ENCODE measurements at places on chromosomes 6 and 20.
A peak's percentile ranks its signal among the peaks of the same experiment; 100 is the strongest.

DNA sequence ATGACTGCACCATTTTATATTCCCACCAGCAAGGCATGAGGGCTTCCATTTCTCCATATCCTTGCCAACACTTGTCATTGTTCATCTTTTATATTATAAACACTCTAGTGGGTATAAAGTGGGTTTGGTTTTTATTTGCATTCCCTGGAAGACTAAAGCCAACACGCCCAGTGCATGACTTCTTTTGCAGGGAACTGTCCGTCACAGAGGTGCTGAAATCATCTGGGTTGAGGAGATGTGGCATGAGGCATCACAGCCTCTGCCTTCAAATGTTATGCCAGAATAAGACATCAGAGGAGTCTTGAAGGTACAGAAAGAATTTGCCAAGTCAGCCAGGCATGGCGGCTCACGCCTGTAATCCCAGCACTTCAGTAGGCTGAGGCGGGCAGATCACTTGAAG, 29.9 kb upstream of the FAM210B start:
- no peak for DNase-seq

DNA sequence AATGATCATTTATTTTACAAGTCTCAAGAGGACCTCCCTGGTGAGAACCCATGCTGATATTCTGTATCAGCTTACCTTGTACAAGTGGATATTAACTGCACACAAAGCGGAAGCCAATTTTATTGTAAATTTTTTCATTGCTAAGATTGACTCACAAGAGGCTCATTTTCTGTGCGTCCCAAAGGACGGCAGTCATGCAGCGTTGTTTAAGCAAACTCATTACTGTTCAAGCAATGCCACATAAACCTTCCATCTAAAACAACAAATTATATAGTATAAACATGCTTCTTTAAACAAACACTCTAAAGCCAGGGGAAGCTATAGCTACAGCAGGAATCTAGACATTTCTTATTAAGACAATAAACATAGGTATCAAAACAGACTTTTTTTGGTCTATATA, 575.3 kb downstream of the FRK start:
- no peak for DNase-seq

DNA sequence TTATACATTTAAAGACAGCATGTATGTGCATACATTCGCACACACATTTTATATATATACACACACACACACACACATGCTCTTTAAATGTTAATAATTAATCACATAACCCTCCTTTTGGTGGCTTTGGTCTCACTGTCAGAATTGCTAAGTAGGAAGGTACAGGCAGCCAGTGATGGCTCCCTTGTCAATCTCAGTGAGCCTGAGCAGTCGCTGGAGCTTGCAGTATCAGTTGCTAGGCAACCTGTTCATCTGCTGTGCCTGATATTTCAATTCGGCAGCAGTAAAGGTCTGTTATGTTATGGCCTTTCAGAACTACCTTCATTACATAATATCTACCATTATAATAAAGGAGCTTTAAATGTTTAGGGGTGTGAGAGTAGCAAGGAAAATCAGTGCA, 374.3 kb downstream of the LMBRD1 start:
- no peak for DNase-seq

GRCh38 chr6:20716865-20717264, 182.6 kb downstream of the CDKAL1 start:
- no peak for DNase-seq

DNA sequence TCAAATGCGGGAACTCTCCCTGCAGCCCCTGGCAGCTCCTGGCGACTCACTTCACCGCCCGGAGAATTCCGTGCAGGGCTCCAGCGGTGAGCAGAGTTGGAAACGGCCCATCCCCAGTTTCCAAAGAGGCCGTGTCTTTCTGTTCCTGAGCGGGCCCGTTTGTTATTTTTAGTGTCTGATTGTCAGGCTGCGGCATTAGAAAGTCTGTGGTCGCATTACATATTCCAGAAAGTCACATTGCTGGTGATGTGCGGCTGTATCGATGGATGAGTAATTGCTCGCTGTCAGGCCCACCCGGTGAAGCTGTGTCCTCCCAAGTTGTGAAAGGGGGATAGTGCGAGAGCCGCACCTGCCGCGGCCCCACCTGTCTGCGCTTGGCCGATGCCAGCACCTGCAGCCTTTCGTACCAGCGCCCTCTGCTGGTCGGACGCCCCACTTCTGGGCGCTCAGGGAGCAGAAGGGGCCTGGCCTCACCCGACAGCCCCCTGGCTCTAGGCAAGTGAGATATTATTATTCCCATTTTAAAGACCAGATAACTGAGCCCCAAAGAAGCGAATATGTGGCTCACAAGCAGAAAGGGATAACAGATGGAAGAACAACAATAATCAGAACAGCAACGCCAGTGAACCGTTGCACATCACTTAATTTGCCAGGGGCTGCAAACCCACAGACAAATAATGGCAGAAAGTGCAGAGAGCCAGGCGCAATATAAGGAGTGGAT, 244.9 kb downstream of the TSHZ2 start:
- DNase-seq: peak; percentile 81

- no peak for DNase-seq
These were observed 119.6 kb upstream of the DOK5 start for GRCh38 chr20:54355631-54356280.

GRCh38 chr20:20205141-20205861, 153.0 kb downstream of the CFAP61 start:
- DNase-seq: no peak

DNA sequence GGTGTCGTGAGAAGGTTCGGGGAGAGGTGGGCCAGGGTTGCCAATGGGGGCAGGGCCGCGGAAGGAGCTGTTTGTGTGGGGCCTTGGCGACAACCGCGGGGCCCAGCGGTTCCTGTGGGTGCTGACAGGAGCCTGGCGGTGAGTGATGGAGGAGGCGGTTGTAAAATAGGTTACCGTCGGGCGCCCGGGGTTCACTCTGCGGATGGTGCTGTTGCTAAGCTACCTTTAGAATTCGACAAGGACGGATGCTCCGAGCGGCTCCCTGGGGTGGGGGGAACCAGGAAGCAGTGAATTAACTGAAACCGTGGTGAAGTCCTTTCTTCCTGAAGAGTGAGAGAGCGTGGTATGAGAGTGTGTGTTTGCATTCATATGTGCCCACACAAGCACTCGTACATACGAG, 61.7 kb downstream of the CDH22 start:
- DNase-seq: no peak

- DNase-seq: no peak
These were observed 776 bp downstream of the PPIL1 start for GRCh38 chr6:36873612-36874442.

- no peak for DNase-seq
These were observed 36.4 kb downstream of the PSMG4 start for GRCh38 chr6:3294921-3295871.

DNA sequence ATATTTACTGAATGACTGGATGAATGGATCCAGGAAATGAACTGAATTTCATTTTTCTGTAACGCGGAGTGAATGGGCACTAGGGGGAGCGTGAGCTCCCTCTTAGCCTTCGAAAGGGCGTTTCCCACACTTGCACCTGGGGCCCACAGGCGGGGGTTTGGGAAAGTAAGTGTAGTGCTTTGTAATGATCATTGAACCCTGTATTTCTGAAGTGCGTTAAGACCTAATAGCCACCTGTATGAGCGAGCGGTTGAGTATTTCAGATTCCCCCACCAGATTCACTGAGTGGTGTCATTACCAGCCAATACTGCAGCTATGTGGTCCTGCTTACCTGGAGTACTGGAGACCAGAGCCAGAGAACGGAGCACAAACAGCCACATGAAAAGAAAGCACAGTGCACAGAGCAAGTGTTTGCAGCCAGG, 10.5 kb downstream of the SYTL3 start:
- peak; percentile 30 for DNase-seq

DNA sequence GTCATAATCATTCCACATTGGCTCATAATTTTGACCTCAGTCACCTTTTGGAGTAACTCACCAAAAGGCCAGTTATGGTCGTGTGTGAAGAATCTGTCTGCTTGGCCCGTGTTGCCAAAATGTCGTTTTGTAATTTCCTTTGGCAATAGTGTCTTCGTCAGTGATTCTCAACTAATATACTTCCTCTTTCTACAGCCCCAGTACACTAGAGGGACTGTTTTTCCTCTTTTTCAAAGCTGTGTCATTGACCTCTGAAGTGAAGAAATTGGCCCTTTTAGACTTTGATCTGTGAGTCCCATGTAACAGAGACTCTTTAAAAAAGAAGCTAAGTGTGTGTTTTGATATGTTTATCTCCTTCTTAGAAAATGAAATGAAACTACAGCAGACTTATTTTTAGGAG, 5.2 kb downstream of the FOXO3 start:
- peak; percentile 47 for DNase-seq

- DNase-seq: peak; percentile 35
These were observed 118.7 kb downstream of the HFE start for GRCh38 chr6:26205625-26206574.

- peak; percentile 11 for DNase-seq
These were observed 35.2 kb downstream of the NDUFAF5 start for GRCh38 chr20:13819885-13820645.

DNA sequence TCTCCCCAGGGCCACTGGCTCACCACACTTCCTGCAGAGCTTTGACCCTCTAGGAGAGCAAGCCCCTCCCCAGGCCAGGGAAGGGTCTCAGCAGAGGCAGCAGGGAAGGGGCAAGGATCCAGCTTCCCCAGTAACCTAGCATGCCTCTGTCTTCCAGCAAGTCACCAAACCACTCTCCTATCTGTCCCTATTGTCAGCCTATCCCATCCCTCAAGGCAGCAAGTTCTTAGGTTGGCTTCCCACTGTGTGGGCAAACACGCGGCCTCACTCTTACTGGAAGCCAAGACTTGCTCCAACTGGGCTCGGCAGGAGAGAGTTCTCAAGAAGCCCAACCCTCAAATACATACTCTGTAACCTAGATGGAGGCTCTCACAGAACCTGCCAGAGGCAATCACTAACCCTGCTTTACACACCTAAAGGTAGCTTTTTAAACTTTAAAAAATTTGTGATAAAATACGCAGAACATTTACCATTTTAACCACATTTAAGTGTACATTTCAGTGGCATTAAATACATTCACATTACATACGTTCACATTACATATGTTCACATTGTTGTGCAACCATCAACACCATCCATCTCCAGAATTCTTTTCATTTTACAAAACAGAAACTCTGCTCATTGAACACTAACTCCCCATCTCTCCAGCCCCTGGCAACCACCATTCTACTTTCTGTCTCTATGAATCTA, 58.5 kb downstream of the MRPL14 start:
- DNase-seq: no peak

GRCh38 chr6:20159781-20160540, 52.3 kb downstream of the MBOAT1 start:
- DNase-seq: no peak

Measured in memory B cell (primary cell).